ENCODE measurements at places on chromosomes 16 and 17. TPM values are rescaled to one million over a fixed set of nuclear protein-coding genes. Genes with fewer than 3 reads are reported as not detected.

DNA sequence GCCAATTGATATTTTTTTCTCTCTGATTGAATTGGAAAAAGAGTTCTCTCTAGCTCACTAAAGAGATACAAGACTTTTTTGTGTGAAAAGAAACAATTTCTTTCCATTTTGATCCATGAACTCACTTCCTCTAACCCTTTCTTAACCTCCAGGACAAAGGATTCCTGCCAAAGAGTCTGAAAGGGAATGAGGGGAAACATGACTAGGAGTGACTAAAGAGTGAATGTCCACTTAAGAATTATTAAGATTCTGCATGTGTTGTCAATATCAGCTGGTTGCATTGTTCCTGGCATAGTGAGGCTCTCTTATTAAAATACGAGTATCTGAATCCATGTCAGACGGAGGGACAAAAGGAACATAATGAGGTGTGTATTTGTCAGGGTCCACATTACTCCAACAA, 344.7 kb downstream of the GRIN2A start:
- no peak for DNase-seq

GRCh38 chr17:39261286-39261685, 35.5 kb upstream of the STAC2 start:
- DNase-seq: no peak

The PERCC1 gene
- not detected for total RNA-seq

The COPRS gene
- total RNA-seq: 156 TPM

DNA sequence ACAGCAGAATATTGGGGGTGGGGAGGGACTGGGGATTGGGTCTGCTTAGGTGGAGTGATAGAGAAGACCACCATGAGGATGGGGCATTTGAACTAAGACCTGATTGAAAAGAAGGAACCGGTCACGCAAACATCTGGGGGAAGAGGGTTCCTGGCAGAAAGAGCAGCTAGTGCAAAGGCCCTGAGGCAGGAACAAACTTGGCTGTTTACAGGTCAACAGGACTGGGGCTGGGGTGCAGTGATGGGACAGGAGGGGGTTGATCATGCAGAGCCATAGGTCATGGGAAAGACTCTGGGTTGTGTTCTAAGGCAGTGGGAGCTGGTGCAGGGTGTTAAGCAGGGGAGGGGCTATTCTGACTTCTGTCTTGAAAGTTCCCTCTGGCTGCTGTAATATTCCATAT, 1.9 kb downstream of the DRG2 start:
- DNase-seq: no peak

DNA sequence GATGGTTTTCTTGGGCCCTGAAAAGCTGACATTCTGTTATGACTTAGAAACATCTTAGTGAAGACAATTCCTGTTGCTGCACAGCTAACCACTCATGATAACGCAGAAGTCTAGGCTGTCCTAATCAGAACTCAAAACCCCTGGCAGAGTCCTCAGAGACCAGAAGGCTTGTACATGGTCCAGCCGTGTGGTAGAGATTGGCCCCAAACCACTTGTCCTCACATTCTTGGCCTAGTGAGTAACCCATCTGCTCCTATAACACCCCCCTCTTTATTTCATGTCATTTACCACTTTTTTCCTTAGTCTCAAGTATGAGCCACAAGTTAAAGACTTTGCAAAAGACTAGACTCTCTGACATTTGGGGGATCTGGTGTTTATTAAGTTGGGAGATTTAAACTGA, 116.5 kb upstream of the ADAMTS18 start:
- DNase-seq: no peak

- no peak for DNase-seq
Measured at GRCh38 chr16:63447121-63447520, 1410.9 kb upstream of the CDH8 start.

DNA sequence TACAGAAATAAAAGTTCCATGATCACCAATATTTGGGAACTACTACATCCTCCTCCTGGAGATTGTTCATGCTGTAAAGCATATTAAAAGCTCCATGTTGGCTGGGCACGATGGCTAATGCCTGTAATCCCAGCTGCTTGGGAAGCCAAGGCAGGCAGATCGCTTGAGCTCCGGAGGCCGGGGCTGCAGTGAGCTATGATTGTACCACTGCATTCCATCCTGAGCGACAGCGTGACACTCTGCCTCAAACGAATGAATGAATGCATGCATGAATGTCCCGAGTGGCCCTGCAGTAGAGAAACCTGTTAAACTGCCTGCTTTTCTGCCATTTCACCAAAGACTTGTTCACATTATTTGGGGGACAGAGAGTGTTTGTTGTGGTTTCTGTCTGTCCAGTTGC, 15.0 kb downstream of the CNEP1R1 start:
- no peak for DNase-seq

GRCh38 chr17:44232061-44232460, 12.6 kb upstream of the UBTF start:
- no peak for DNase-seq

- DNase-seq: no peak
Measured at GRCh38 chr17:42697108-42697811, 14.9 kb downstream of the CNTNAP1 start.

GRCh38 chr17:7651665-7652387, 1.1 kb downstream of the ATP1B2 start:
- DNase-seq: no peak

DNA sequence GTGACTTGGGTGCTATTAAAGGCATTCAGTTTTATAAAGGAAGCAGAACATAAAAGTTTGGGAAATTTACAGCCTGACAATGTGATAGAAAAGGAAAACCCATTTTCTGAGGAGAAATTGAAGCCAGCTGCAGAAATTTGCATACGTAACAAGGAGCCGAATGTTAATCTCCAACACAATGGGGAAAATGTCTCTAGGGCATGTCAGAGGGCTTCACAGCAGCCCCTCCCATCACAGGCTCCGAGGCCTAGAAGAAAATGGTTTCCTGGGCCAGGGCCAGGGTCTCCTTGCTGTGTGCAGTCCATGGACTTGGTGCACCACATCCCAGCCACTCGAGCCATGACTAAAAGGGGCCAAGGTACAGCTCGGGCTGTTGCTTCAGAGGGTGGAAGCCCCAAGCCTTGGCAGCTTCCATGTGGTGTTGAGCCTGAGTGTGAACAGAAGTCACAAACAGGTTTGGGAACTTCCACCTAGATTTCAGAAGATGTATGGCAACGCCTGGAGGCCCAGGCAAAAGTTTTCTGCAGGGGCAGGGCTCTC, 23.9 kb upstream of the TOM1L1 start:
- DNase-seq: no peak

DNA sequence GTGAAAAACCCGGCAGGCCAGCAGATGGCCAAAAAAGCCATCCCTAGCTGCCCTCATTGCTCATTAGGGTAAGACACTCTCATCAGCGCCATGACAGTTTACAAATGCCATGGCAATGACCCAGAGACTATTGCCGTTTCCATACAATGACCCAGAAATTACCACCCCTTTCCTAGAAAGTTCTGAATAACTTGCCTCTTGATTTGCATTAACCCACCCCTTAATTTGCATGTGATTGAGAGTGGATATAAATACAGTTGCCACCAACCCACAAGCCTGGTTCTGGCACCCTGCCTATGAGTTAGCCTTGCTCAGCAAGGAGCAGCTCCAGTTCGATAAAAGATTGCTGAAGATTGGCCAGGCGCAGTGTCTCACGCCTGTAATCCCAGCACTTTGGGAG, 16.1 kb upstream of the C16orf54 start:
- no peak for DNase-seq

DNA sequence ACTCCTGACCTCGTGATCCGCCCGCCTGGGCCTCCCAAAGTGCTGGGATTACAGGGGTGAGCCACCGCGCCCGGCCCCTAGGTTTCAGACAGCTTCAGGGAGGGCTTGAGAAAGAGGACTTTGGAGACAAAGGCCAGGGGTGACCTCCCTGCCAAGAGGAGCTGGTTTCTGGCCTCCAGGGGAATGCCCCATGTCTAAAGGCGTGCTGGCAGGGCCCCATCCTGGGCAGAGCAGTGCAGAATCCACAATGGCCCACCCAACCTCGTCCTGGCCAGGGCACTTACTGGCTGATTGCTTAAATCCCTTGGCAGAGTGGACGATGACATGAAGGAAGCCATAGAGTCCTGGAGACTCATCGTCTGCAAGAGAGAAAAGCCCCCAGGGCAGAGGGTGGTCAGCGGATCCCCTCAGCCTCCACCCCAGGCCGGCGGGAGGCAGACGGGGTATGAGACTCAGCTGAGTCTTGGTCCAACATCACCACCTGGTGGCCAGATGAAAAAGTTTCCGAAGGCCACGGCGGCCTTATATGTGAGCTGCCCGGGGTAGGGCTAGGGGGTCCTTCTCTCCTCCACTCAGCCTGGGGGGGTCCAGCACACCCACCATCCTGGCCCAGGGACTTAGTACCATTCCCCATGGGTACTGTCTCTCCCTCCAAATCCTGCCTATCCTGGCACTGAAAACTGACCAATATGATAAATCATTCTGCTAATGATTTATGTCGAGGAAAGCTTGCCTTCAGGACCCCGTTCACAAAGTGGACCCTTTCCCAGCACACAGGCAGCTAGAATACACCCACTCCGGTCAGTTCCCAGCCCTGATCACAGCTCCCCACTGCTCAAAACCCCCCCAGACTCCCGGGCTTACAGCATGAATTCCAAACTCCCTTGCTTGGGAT, 59.1 kb downstream of the TIMM22 start:
- no peak for DNase-seq

The TBX4 gene
- total RNA-seq: not detected

DNA sequence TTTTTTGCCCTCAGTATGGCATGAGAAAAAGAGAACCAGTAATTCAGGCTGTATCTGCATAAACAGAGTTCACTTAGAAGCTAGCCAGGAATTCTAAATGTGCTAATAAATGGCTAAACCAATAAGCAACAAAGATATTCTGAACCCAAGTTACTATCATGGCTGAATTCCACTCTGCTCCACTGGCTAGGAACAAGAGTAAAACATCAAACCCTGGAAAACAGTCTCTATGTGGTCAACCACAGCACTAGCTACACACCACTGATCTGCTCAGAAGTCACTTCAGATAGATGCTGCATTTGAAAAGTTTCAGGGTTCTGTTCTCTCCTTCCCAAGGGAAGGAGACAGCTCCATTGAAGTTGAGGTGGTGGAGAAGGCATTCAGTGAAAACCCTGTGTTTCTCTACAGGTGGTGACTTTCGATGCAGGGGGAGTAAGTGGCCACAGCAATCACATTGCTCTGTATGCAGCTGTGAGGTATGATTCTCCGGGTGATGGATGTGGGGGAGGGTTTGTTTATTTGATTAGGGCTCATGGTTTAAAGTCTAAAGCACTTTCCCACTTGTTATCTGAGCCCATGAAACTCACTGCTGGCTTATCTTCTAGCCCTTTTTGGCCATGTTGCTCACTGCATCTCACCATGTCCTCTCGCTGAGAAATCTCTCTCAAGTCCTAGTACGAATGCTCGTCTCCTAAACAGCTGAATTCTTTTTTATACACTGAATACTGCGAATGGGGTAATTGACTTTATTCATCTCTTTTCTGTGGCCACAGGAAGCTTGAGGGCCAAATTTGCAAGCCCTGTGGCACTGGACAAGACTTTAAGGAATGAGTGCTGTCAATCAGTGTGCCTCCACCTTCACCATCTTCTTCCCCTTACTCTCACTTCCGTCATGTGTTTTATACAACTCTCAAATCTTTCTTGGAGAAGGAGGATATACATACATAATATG, 39.9 kb downstream of the CENPV start:
- no peak for DNase-seq

GRCh38 chr17:38897176-38897575, 27.3 kb downstream of the LASP1 start:
- DNase-seq: no peak

The CSH2 gene
- total RNA-seq: not detected

The GFAP gene
- total RNA-seq: not detected

DNA sequence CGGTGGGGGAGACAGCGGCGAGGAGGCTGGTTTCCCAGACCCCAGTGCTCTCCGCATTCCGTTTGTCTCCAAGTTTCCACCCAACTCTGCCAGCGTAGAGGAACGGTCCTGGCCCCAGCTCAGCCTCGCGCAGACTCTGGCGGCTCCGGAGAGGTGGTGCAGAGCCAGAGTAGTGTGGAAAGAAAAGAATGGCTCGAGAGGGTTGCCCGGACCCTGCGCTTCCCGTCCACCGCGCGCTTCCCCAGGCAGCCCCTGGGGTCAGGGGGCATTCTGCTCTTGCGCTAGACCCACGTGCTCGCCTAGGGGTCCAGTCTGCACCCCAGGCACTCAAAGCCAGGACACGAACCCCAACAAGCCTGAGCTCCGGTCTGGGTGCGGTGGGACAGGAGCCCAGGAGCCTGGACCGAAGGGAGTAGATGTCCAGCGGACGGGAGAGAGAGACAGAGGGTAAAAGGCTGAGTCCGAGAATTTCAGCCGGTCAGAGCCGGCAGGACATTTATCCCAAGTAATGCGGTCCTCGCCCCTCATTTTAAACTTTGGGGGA, 3.8 kb downstream of the PMP22 start:
- DNase-seq: peak; percentile 58

DNA sequence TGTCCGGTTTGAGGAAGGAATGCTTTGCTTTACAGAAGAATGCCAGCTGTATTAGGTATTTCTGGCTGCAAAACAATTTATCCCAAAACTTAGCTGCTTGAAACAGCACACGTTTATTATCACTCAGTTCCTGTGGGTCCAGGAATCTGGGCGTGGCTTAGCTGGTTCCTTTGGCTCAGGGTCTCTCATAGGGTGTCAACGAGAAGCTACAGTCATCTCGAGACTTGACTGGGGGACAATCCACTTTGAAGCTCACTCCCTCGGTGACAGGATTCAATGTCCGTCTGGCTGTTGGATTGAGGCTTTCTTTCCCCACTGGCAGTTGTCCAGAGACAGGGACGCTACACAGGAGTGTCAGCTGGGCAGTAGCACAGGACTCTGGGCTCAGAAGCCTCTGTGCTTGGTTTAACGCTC, 9.6 kb upstream of the RHBDF2 start:
- no peak for DNase-seq

DNA sequence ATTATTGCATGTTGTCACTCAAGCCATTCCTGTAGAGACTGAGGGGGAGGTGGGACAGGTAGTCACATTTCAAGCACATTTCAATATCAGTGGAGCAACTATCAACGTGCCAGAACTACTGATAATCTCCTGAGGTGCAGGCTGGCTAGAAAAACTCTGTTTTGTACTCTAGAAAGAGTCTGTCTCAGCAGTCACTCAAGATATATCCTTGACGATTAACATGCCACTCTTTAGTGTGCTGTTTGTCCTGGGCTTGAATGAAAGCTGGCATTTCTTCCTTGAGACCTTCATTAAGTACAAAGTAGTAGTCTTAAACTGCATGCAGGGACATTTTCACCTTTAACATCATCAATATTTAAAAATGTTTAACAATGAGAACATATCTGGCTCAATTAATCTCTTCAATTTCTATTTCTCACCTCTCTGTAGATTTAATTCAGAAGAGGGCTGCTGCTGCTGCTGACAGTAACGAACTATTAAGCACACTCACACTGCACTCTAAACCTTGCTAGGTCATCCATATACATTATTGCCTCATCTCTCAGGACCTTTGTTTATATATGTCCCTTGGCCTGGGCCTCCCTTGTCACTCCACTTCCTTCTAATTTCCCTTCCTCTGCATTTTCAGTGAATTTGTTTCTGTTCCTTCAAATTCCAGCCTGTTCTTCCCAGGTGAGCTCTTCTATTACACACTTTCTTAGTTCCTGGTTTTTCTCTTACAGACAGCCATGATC, 412.0 kb downstream of the HAPSTR1 start:
- no peak for DNase-seq

All from H4 (cell line).